ENCODE measurements at places on chromosomes 7 and 10. TPM values are rescaled to one million over a fixed set of nuclear protein-coding genes. Genes with fewer than 3 reads are reported as not detected.

Gene TMEM270
- total RNA-seq: not detected

Gene PALS2
- 27.0 TPM for total RNA-seq

GRCh38 chr7:34281260-34281659 is 375.9 kb downstream of the BMPER start:
- no peak for DNase-seq

Gene BTBD16
- not detected for total RNA-seq

- DNase-seq: no peak
These were observed 179.4 kb downstream of the PDE1C start for GRCh38 chr7:31890766-31891165.

DNA sequence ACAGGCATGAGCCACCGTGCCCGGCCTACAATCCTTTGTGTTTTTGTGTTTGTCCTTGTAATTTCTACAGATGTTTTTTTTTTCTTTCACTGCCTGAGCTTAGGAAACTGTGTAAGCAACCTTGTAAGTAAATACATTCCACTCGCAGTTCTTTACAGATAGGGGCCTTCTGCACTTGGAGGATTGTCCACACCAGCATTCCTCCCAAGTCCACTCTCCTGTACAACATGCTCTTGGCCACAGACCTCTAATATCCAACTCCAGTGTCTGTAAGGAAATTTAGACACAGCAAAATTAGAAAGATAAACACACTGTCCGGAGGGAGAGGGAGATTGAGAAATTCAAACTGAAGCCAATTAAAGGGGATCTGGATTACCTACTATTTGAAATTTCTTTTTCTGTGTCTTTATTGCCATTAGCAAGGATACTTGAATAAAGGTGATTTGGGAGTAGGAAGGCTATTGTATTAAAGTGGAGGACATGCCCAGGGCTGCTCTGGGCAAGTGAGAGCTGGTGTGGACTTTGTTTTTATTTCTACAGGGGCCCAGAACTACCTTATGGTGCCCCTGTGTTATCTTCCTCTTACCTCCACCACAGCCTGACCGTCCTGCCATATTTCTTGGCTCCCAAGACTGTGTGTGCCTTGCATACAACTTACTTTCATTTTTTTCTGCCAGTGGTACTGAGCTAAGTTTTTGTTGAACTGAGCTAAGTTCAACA is 9.7 kb downstream of the MXI1 start:
- no peak for DNase-seq

Data from fibroblast of lung (primary cell).